ENCODE measurements at places on chromosomes 11 and 22.

DNA sequence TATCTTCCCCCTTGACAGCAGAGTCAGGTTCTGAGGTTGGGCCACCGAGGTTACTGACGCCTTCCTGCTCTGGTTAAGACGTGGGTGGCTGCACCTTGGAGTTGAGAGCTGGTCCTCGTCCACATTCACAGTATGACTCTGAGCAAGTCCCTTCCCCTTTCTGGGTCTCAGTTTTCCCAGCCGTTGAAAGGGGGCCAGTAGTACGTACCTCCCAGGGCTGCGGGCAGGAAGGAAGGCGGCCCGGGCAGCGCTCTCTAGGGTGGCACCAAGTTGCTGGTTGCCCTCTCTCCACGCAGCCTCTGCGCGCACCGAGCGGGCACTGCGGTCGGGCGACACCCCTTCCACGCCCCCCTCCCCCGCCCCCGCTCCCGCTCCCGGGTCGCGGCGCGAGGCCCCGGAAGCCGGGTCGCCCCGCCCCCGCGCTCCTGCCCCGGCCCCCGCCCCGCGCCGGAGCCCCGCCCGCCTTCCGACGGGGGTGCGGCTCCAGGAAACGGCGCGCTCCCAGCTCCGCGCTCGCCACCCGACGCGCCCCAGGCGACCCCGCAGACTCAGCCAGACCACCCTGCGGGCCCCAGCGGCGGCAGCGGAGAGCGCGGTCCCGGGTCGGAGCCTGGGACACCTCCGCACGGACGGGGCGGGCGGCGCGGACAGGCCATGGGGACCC, at the start of gene EHBP1L1:
TSS of gene EHBP1L1 (plus strand) at position 486 of the 664 bp plus-strand sequence. CDS start 250 bp downstream, outside the sequence.
- DNase-seq: peak; percentile 90

DNA sequence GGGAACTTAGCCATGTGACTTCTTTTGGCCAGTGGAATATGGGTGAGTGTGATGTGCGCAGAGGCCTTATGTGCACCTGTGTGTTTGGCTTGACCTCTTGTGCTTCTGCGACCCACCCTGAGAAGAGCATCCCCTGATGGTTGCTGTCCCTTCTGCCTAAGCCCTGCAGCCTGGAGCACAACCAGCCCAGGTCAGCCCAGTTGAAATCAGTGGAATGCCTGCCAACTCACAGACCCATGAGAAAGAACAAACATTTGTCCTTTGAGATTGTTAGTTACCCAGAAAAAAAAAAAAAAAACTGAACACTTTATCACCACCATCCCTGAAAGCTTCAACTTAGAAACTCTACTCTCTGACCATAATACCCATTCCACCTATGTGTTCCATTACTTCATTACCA, 38.5 kb downstream of the PAMR1 start:
- DNase-seq: no peak

GRCh38 chr11:8839957-8840945, 70.7 kb upstream of the AKIP1 start:
- peak; percentile 74 for DNase-seq

DNA sequence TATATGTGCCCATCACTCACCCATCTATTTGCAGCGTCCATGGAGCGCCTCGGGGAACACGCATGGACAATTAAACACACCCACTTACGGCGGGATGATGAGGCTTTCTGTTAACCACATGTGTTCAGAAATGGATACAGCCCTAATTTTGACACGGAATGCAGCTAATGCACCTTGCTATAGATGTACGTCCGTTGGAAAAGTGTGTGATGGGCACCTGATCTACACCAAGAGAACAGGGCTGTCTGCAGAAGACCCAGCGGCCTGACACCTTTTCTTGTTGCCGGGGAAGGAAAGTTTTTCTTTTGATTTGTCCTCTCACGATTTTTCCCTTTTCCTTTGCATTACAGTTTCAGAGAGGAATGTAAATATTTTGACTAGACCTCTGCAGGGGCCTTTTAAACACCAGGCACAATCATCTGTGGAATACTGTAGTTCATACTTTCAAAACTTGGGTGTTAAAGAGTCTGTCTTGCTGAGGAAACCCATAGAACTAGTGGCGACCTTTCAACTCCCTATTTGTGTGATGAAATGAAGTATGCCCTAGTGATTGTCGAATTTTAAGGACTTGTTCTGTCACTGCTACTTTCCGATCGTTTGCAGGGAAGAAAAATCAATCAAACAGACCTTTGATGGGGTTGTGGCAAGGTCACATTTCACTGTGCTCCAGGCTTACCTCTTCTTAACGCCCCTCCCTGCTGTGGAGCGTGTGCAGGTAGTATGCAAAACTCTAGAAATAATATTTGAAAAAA, 16.5 kb upstream of the PAX6 start:
- DNase-seq: no peak

DNA sequence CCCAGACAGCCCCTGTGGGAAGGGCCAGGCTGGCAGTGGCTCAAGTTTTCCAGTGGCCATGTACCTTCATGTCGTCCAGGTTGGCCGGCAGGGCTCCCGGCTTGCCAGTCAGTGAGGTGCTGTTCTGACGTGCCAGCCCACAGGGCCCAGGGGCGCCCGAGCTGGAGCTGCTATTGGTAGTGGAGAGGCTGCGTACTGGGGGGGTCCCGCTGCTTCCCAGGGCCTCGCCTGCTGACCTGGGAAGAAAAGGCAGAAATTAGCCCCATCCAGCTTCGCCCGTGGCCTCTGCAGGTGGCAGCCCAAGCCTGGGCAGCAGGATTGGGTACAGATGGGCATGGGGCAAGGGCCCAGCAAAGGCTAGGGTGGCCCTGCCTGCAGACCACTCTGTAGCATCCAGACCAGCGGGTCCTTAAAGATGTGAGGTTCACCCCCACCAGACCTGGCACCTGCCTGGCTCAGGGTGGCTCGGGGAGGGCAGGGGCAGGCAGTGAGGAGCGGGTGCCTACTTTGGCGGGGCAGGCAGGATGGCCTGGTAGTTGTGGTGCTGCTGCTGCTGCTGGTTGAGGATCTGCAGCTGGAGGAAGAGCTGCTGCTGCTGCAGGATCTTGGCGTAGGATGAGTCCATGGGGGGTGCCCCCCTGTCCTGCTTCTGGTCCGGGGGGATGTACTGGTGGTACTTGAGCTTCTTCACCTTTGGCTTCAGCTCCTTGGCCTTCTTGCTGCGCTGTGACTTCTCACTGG, 50.1 kb downstream of the SGSM3 start:
- DNase-seq: no peak

DNA sequence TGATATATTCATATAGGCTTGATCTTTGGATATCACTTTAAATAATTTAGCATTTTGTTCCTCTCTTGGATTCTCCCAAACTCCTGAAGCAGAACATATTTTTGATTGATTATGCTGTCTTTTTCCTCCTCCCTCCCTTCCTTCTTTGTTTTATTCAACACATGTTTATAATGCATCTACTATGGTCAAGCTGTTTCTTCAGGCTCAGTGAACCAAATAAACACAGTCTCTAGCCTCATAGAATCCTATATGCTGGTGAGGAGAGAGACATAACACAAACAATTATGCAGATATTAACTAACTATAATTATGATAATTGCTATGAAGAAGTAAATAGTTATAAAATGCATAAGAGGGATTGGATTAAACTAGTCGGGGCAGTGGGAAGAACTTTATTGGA, 1023.6 kb upstream of the RAG2 start:
- no peak for DNase-seq

DNA sequence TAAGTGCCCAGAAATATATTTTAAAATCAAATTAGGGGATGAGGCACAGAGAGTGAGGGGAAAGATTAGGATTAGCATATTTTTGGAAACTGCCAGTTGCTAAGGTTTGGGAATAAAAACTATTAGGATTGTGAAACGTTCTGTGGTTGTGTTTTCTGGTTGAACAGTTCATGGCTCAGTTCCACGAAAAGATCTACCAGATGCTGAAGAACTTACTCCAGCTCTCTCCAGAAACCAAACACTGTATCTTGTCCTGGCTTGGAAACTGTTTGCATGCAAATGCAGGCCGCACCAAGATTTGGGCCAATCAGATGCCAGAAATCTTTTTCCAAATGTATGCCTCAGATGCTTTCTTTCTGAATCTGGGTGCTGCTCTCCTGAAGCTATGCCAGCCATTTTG, 15.3 kb downstream of the UBE4A start:
- no peak for DNase-seq

GRCh38 chr11:104333977-104334376, 170.0 kb upstream of the PDGFD start:
- DNase-seq: no peak

DNA sequence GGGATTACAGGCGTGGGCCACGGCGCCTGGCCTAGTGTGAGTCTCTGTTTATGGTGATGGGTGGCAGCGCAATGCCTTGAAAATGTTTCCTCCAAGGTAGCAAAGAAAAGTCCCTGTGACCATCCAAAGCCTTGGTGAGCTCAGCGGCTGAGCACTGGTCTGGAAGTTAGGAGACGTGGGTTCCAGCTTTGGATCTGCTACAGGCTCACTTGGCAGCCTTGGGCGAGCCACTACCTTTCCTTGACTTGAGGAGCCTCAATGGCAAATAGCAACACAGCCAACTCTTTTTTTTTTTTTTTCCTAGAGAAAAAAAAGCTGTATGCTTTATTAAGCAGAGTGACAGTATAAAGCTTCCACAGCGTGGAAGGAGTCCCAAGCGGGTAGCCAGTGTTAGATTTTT, 61.3 kb upstream of the RASD2 start:
- DNase-seq: no peak

DNA sequence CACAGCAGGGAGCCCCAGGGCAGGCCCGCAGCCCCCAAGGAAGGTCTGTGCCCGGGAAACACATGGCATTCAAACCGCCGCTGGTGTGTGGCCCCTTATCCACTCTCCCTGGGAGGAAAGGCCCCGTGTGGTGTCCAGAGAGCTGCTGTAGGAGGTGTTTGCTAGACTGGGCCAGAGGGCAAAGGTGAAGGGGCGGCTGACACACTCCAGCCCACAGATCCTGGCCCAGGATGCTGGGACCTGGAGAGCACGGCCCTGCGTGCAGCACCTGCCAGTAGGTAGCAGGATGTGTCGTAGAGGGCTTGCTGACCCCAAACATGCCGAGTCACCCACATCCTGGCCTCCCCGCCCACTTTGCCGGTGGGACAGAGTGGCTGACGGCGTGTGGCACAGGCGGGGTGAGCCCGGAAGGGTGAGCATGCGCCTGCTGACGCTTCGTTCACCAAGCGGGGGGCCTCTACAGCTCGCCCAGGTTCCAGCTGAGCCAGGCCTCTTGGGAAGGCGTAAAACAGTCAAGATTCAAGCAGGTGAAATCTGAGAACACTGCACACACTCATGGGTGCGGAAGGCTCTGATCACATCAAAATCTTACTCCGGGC, 11.0 kb downstream of the OSBPL5 start:
- DNase-seq: no peak

DNA sequence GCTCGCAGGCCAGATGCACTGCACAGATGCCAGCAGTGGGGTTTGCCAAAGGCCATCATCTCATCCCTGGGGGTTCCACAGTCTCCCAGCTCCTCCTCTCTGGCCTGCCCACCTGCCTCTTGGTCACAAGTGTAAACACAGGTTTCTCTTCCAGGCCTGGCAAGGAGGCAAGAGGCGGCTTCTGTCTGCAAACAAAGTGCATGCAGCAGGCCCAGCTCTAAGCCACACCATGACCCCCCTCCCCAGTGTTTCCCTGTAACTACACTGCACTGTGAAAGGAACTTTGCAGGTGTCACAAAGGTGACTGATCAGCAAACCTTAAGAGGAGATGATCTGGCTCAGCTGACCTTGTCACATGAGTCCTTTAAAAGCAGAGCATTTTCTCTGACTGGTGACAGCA, 26.2 kb upstream of the SHISAL1 start:
- DNase-seq: no peak

DNA sequence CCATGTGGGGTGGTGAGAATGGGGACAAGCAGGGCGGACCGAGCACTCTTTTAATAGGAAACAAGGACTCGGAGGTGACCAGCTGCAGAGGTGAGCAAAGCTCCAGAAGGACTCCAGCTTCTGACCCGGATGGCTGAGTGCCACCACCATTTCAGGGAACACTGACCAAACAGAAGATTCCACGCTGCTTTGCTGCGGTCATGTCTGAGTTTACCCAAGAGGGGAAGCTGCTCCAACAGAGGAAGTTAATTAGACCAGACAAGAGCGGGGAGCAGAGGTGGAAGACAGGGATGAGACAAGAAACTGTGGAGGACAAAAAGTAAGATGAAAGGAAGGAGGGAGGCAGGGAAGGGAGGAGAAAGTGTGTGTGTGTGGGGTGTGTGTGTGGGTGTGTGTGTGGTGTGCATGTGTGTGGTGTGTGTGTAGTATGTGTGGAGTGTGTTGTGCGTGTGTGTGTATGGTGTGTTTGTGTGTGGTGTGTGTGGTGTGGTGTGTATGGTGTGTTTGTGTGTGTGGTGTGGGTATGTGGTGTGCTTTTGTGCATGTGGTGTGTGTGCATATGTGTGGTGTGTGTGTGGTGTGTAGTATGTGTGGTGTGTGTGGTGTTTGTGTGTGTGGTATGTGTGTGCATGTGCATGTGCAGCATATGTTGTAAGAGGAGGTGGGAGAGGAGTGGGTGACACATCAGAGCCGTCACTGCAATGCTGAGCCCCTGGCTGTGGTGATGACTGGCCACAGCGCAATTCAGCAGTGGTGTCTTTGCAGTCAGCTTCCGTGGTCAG, 82.2 kb upstream of the AKIP1 start:
- DNase-seq: peak; percentile 71

- no peak for DNase-seq
Observed at GRCh38 chr11:115626414-115626813, 122.2 kb upstream of the CADM1 start.

DNA sequence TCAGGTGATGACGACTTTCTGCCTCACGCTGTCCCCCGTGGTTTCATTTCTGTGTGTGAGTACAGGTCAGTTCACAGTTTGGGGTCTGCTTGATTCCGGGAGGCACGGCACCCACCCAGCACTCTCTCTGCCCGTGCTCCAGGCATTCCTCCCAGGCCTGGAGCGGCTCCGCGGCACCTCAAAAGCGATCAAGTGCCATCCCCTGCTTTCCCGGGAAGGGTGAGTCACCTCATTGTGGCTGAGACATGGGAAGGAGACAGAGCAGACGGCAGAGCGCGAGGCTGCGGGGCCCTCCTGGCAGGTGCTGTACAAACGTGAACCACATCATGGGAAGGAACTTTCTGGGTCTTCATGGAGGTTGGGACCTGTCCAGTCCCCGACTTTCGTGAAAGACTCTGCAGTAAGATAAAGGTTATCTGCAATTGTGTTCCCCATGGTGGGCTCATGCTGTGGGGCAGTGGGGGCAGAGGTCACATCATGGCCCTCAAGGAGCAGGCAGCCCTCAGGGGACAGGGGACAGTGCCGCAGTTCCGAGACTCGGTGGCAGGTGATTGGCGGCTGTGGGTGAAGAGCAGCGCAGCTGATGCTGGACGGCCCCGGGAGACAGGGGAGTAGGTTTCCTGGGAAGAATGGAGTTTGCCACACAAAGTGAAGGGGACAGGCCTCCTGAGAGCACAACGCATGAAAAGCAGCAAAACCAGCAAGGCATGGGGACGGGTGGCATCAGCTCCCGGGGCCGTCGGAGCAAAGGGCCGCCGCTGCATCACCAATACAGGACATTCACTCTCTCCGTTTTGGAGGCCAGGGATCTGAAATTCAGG, 65.3 kb downstream of the CELSR1 start:
- DNase-seq: no peak

DNA sequence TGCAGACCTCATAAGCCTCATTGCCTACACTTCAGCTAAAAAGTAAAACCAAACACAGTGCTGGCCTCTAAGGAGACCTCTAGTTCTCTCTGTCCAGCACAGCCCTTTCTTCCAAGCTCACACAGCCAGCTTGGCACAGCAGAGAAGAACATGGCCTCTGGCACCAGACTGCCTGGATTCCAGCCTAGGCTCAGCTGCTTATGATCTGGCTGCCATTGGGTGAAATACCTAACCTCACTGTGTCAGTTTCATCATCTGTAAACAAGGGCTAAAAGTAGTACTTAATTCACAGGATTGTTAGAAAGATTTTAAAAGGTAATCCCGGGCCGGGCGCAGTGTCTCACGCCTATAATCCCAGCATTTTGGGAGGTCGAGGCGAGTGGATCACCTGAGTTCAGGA, 9.9 kb upstream of the ACER3 start:
- no peak for DNase-seq

GRCh38 chr22:44698531-44699421, 3.2 kb upstream of the PRR5 start:
- DNase-seq: no peak
